ENCODE measurements at places on chromosomes 4 and X. TPM values are rescaled to one million over a fixed set of nuclear protein-coding genes. Genes with fewer than 3 reads are reported as not detected.

Gene SLC2A9
- 18.7 TPM for total RNA-seq

Gene ZXDA
- total RNA-seq = 3.8 TPM

Gene RPS3A
- total RNA-seq = 1,119 TPM

Gene HTN3
- total RNA-seq = not detected

GRCh38 chr4:41142376-41143310 lies 71.7 kb downstream of the APBB2 start:
- DNase-seq = peak; percentile 49

DNA sequence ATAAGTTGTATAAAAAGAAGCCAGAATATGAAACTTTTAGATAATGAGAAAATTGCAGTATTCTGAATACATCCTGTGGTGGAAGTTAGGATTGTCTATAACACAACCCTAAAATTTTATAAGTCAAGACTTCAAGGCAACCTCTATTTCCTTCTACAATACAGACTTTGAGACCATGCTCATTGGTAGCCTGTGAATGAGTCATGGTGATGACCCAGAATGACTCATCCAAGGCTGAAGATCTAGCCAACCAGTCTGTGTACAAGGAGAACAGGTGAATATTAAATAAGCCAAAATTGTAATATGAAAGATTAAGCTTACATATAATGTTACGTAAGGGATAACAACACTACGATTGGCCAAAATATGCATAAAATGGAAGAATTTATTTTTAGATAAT lies 475.9 kb upstream of the GALNT7 start:
- no peak for DNase-seq

DNA sequence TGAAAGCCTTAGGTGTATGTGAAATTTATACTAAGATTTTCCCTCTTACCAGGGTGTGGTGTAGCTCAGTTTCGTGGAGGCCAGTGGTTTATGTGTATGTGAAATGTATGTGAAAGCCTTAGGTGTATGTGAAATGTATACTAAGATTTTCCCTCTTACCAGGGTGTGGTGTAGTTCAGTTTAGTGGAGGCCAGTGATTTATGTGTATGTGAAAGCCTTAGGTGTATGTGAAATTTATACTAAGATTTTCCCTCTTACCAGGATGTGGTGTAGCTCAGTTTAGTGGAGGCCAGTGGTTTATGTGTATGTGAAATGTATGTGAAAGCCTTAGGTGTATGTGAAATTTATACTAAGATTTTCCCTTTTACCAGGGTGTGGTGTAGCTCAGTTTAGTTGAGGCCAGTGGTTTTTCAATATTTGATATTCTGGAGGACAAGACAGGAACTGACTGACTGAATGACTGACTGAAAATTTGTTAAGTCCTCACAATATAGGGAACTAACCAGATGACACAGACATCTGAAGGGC lies 143.7 kb downstream of the NEXMIF start:
- DNase-seq = no peak

DNA sequence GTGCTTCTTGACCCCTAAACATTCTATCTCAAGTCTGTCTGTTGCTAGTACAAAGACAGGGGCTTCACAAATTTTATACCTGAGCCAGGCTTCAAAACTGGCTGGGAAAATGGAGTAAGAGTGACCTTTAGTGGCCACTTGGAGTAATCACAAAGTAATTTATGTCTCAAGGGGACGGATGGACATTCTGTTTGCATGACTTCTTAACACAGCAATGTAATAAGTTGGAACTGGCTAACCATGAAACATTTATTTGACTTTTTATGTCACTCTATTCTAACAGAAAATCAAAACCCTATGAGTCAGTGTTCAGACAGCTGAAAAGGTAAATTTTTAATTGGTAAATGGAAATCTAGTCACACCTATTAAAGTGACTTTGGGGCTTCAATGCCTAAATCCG lies 600.6 kb downstream of the ANKRD50 start:
- no peak for DNase-seq

All from right cardiac atrium (tissue), 5 donors.